ENCODE measurements at places on chromosomes 7 and 10.

DNA sequence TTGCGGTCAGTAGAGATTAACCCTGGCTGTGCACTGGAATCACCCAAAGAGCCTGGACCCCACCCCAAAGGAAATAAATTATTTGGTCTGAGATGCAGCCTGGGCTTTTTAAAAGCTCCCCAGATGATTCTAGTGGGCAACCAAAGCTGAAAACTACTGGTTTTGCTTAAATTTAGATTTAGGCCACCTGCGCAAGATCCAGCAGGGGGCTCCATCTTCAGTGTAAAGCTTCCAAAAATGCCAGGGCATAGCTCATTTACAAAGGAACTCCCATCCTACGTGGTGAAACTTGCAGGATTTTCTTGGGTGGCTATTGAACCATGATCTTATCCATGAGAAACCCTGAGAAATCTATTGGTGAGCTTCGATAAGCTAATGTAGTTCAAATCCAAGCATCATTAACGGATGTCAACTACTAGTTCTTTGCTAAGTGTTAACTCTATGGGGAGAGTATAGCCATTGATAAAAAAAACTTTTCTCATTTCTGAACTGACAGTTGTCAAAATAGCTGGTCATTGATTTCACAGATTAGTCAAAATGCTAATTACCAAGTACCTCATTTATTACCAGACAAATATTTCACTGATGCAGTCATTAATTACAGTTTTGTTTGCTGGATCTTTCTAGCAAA lies 315.3 kb downstream of the LHFPL3 start:
- no peak for DNase-seq

GRCh38 chr7:16817536-16817935 lies 12.7 kb upstream of the AGR2 start:
- DNase-seq, result no peak

GRCh38 chr7:35551321-35552081 lies 143.4 kb downstream of the HERPUD2 start:
- DNase-seq, result no peak

- DNase-seq, result no peak
Measured at GRCh38 chr10:61628151-61628874, 34.4 kb upstream of the CABCOCO1 start.

GRCh38 chr7:101542527-101543241 lies 86.4 kb downstream of the MYL10 start:
- no peak for DNase-seq

- DNase-seq, result no peak
Measured at GRCh38 chr7:111823826-111824225, 261.5 kb upstream of the IMMP2L start.

- DNase-seq, result no peak
Measured at GRCh38 chr7:14294637-14295036, 305.2 kb upstream of the ETV1 start.

- DNase-seq, result no peak
Measured at GRCh38 chr10:88971221-88972061, 18.9 kb upstream of the ACTA2 start.

DNA sequence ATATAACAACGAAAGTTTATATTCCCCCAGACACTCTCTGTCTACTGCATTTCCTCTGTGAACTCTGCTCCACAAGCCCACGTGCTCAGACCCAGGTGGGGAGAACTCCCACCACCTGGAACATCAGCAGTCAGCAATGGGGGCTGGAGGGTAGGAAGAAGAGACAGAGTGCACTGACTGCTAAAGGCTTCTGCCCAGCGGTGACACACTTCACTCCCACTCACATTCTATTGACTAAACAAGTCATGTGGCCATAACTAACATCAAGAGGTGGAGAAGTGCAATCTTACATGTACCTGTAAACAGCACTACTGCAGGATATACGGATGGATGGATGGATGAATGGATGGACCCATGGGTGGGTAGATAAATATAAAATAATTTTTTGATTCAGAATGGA lies 122.2 kb downstream of the MPP7 start:
- no peak for DNase-seq

- DNase-seq, result no peak
Measured at GRCh38 chr10:131876017-131876416, 24.8 kb upstream of the PPP2R2D start.

GRCh38 chr10:112639298-112639697 lies 192.3 kb downstream of the VTI1A start:
- DNase-seq, result no peak

DNA sequence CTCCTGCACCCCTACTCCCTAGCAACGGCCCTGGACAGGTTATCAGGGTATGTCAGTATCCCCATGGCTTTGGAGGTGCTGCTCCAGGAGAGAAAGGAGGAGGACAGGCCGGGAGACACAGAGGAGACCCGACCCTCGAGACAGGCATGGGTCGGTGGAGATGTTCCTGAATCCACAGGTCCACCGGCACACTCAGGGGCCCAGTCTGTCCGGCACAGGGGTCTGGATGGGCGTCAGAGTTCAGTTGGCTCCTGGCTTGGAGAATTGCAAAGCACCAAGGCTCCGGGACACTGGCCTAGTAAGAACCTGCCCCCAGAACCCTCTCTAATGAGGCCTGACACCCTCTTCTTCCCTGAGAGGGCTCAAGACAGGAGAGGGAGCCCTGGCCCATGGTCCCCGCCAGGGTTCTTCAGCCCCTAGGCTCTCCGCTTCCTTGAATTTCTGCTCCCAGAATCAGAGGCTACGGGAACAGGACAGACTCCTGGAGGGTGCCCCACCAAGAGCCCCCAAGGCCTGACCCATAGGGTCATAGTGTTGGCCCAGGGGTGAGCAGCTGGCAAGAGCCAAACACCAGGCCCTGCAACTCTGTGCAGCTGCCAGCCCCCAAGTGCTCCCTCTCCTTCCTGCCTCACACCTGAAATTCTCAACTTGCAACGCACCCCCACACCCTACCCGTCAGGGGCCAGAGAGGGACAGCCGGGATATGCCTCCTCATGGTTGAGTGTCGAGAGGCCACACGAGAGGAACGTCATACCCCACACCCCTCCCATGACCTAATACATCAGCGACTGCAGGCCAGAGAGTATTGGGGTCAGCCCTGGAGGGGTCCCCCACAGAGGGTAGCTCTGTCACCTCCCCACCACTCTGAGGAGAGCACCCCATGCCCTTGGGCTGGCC lies 5.5 kb upstream of the IRF5 start:
- DNase-seq, result no peak

DNA sequence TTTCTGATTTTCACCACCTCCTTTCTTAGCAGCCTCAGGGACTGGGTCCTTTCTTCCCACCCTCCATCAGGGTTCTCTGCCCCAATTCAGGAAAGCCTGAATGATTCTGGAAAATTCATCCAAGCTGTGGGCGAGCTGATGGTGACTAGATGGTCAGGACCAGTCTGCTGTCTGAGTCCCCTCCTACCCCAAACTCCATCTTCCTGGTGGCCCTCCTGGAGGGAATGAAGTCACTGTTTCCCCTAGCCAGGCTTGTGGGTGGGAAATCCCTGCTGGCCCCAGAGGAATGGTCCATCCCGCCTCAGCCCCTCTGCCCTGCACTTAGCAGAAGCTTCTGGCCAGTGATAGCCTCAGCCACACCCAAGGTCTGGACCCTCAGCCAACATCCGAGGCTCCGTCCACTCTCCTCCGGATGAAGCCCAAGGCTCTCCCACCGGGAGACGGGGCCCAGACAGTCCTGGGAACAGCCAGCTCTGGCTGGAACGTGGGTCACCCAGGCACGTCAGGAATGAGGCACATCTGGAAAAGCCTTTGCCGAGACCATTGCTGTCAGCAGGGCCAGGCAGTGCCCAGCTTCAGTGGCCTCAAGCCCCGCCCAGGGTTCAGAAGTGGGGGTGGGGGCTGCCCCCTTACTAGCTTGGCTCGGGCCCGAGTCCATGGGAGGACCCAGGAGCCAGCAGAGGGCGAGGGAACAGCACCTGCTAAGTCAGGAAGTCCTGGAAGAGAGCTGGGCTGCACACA lies 4.0 kb upstream of the AQP1 start:
- no peak for DNase-seq

- no peak for DNase-seq
Measured at GRCh38 chr10:6748981-6749635, 169.0 kb upstream of the PRKCQ start.

Data from HFF-Myc (cell line).